Activated CD8-positive, alpha-beta memory T cell treated with anti-CD3 and anti-CD28 coated beads, Interleukin-2, amount 10 ng/mL, durations not matched to agents 7 days and 5 days (primary cell): ENCODE measurements at places on chromosomes 1 and 21.

GRCh38 chr1:202045705-202046104, 35.3 kb downstream of the ELF3 start:
- no peak for DNase-seq

GRCh38 chr21:31554511-31555022, 104.9 kb upstream of the SOD1 start:
- peak; percentile 43 for DNase-seq

- DNase-seq = peak; percentile 54
Observed at GRCh38 chr1:91282695-91283420, 121.8 kb downstream of the HFM1 start.

DNA sequence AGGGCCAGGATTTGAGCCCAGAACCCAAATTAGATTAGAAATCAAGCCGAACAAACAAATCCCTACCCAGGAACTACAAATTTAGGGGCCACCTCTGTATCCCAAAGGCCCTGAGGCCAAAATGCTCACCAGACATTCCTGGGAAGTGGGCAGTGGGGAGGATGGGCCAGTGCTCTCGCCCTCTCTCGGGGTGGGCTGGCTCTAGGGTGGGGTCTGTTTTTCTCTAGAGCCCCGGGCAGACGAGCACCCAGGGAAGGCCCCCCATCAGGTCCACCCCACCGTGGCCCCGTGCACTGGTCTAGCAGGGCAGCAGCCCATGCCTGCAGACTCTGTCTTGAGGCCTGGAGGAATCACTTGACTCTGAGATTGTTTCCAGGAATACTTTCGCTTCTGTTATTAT, 252.0 kb downstream of the RRAGC start:
- DNase-seq = no peak

DNA sequence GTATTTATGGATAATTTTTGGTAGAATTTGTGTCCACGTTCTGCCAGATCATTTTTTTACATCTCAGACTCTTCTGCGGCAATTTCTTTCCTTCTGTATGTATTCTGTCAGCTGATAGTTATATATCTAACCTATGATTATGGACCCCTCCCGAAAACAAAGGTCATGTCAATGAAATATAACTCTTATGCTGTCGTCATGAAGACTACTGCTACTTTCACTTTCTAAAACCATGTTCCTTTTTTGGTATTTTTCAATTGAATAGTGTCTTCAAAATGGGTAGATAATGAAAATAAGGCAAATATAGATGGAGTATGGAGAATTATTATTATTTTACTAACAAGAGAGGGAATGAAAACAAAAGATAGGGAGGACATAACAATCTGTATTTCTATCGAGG, 3.2 kb downstream of the ANGPTL1 start:
- DNase-seq = no peak

DNA sequence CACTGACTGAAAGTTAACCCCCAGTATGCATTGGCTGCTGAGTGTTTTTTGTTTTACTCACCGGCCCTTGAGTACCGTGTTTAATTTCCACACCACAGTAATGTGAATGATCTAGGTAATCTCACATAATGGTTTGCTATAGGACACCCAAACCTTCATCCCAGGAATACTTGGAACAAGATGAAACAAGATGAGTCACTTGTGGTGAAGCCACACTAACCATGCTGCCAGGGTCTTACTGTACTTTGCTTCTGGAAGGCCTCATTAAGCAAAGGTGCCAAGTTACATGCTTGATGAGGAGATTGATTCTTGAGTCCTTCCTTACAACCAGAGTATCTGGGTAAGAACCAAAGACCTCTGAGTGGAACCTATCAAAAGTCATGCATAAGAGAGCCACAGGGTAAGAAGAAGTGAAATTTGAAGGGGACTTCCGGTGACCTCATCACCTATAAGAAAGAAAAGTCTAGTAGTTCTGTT, 163.3 kb downstream of the NRIP1 start:
- DNase-seq = peak; percentile 42

DNA sequence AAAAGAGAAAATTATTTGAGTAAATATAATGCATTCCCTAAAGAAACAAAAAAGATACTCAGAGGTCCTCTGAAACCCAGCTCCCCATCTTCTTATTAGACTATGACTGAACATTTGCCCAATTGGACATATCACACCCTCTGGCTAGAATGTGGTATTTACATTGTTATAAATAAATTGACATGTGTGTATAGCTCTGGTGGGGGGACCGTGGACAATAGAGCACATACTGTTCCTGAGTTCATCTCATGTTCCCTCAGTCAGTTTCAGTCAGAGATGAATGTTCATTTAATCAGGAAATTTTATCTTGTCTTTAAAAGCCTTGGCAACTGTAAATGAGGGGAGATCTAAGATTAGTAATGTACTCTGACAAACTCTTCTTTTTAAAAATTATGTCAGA, 459.3 kb upstream of the ADAMTS5 start:
- DNase-seq = no peak

DNA sequence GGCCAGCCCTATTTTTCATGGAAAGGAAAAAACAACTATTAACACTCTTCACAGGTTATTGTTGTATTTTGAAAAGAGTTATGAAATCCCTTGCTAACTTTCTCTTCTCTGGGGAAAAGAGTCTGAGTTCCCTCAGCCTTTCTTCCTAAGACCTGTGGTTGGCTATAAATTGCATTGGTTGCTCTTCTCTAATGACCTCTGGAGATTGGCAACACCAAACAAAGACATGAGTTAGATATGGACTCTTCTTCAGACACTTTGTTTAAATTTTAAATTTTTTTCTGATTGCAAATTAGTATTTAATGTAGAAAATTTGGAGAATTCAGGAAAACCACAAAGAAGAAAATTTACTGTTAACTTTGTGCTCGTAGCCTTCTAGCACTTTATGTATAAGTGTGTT, 275.7 kb downstream of the PBX1 start:
- no peak for DNase-seq

DNA sequence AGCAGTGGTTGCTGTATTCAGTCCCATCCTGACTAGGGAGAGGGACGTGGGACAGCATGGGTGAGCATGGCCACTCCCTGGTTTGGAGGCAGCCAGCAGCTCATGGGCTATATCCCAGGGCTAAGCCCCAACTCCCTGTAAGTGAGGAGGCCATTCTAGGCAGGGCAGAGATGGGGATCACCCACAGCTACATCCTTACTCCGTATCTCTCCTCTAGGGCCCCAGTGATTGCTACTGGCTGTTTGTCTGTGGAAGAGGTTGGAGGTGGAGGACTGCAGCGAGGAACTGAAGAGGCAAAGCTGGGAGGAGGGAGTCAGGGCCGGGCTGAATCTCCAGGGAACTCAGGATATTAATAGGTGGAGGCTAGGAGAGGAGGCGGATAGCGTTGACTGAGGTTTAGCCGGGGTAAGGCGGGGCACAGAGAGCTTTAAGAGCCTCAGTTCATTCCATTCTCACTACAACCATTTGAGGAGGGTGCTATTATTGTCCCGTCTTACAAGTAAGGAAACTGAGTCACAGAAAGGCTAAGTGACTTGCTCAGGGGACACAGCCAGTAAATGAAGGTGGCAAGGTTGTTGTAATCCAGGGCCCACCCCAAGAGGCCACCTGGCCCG, 6.8 kb downstream of the OLIG2 start:
- DNase-seq = no peak
